Fibroblast of gingiva (primary cell): ENCODE measurements at places on chromosomes 5 and 9.
A peak's percentile ranks its signal among the peaks of the same experiment; 100 is the strongest.

DNA sequence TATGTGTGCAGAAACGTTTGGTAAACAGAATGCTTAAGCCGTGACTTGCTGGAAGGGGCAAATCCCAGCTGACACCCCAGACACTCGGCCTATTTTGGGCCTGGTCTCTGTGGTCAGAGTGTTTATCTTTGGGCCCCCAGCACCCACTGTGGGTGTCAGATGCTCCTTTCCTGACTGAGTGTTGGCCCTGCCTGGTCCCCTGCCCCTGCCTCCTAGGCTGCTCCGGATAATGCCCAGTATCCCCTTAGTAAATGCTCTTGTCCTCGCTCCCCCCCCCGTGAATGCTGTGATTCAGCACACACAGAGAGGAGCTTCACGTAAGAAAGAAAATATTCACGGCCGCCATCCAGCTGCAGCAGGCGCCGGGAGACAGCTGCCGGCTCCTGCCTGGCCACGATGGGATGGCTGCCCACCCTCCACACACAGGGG is 11.3 kb upstream of the ANGPTL2 start:
- DNase-seq = peak; percentile 80

- DNase-seq = no peak
Measured at GRCh38 chr5:36647046-36647445, 40.6 kb downstream of the SLC1A3 start.

- DNase-seq = no peak
Measured at GRCh38 chr9:112501287-112501686, 14.7 kb downstream of the KIAA1958 start.

DNA sequence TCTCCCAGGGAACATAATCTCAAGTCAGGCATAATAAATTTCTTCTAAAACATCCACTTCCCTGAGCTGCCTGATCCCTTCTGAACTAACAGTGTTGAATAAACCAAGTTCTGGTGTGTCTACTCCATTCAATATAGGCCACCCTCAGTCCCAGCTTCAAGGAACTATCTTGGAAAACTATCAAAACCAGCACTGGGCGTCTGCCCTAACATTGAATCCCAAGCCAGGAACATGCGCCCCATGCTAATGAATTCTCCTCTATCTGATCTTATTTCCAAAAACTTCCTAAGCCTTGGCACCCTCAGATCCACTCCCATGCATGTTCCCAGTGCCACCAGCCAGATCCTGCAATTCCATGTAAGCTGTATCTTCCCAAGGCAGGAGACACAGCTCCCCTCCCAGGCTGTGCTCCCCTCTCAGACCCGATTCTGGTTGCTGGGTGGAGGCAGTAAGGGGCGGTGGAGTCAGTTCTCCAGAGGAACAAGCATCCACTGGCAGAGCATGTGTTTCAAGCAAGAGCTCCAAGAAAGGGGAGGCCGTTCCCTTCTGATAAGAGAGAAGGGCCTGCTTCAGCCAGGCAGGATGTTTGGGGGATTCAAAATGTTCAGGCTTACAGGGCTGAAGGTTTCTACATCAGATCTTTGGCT is 13.1 kb upstream of the FOXI1 start:
- DNase-seq = no peak

- no peak for DNase-seq
Measured at GRCh38 chr9:126695186-126695585, 81.5 kb downstream of the LMX1B start.

DNA sequence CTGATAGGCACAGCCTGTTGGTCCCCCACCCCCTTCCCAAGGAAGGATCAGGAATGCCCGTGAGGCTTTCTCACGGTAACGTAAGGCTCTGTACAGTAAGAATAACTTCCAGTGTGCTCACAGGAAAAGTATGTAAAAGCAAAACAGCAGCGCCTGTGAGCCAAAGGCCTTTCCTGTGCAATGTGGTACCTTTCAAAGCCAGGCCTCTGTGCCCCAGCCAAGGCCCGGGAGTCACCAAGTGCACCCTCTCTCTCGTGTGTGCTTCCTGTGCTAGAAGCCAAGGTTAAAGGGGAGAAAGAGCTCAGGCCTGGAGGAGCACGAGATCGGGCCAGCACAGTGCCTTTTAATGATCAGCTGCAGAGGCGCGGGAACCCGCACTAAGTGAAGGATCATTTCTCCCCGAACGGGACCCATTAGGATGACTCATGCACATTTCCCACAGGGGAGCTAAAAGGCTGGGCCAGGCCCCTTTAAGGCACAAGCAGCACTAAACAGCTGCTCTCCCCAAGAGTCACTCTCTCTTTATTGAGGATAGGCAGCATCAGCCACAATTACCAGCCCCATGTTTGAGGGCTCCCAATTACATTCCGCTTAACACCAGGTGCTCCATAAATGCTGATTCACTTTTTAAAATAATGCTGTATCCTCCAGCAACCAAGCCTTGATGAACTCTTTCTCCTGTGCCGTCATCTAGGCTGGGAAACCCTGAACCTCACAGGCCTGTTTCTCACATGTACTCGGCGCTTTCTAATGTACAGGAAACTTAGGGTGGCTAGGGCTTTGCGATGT is 42.8 kb downstream of the SHB start:
- peak; percentile 79 for DNase-seq

DNA sequence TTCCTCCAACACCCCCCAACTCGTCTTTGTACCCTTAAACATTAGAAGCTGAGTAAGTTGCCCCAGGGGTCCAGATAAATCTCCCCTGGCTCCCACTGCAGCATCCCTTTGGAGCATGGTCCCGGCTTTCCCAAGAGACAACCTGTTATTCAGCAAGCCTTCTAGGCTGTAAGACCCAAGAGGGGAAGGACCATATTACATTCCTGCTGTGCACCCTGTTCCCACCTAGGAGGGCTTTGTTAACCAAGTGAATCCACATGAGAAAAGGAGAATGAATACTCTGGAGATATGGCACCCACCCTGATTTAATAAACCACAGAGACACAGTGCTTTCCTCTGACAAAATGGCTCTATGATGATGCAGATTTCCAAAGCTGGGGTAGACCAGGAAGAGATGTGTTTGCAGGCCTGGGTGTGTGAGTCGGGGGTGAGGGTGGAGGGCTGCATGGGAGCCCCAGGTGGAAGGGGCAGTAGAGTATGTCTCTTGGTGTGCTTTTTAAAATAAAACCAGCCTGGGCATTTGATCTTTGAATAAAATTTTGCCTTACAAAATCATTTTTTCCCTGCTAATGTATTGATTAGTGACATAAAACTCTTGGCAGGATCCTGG is 325.2 kb downstream of the DRD1 start:
- no peak for DNase-seq

DNA sequence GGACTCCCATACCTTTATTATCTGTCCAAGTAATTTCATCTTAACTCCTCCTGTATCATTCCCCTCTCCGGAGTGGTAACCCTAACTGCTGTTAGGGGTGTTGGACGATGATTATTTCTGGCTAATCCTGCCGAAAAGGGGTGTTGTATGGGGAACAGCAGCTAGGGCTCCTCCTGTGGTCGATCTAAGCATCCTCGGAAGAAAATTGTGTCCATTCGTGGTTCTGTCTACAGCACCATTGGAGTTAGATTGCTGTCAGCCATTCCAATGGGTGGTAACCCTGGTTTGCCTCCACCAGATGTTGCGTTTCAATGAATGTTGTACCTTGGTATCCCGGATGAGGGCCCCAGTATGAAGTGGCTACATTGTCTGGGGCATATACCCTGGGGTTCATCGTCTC is 35.6 kb upstream of the LMNB1 start:
- no peak for DNase-seq

DNA sequence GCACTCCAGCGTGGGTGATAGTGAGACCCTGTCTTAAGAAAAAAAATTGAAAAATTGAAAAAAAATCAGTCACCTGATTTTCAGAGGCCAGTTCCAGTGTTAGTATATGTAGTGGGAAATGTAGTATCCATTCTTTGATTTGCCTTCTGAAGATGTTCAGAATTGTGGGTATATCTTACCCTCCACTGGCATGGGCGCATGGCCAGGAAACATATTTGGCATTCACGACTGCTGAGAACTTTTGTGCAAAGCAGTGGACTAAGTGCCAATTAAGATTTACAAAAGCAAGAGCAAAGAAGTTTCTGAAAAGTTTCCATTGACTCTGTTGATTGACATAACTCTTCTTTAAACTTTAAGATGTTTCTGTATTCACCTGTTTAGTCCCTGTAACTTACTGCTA is 2.4 kb downstream of the CAVIN4 start:
- no peak for DNase-seq

DNA sequence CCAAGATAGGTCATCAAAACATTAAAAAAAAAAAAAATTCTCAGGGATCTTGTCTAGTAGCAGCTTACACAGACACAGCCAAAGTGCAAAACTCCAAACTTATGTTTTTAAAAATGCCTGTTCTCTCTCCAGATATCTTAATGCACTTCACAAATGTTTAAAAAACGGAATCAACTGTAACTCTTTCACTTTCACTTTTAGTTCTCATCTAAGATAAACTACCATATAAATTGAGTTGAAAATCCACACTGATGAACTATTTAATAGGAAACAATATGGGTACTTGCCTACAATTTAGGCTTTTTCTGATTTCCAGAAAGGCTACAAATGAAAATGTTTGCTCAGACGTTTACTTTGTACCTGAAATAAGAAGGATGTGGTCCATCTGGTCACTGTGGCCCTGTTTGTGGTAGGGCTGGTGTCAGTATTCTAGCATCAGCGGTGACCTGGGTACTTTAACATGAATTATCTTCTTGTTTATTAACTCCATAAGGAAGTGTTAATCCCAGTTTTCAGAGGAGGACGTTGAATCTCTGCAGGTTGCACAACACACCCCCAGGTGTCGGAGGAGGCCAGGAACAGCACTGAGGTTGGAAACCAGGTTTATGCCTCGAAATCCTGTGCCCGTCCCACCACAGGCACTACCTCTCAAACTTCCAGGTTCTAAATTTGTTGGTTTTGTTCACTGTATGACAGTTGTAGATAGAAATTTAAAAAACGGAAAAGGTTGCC is 13.3 kb upstream of the LPCAT1 start:
- DNase-seq = no peak

- DNase-seq = no peak
Measured at GRCh38 chr9:120267929-120268328, 312.0 kb downstream of the CDK5RAP2 start.

DNA sequence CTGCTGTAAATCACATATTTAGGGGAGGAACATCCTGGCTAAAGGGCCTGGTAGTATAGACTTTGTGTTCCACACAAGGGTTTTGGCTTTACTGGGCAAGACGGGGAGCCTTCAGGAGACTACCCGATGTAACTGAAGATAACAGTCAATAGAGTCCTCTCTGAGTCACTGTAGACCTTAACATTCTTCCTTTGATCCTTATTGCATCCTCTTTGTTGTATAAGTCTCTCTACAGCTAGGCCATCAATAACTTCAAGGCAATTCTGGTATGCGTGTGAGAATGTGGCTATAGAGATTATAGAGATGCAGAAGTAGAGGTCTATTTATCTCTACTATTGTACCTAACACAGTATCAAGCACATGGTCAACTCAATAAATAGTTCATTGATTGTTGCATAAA is 67.3 kb upstream of the STK32A start:
- DNase-seq = no peak

GRCh38 chr9:111514967-111515366 is 10.0 kb upstream of the ZNF483 start:
- no peak for DNase-seq

GRCh38 chr5:166200532-166200931 is 2090.9 kb upstream of the WWC1 start:
- DNase-seq = no peak

DNA sequence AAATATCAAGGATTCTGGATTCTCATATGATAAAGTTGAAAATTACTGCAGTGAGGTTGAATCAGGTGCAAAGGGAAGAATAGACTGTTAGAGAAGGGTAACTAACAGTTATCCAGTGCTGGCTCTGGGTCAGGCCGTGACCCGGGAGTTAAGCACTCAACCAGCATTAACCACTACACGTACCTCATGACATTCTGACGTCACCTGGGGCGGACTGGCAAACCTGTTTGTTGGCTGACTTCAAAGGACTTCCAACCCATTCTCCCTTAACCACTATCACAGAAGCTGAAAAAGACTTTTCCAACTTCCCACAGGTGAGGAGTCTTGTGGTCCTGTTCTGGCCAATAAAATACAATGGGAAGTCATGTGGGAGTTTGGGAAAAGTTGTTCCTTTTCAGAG is 268.9 kb downstream of the ENC1 start:
- DNase-seq = no peak

GRCh38 chr9:3193791-3194190 is 332.0 kb downstream of the RFX3 start:
- DNase-seq = no peak

GRCh38 chr5:129406440-129406839 is 53.7 kb upstream of the ADAMTS19 start:
- no peak for DNase-seq

DNA sequence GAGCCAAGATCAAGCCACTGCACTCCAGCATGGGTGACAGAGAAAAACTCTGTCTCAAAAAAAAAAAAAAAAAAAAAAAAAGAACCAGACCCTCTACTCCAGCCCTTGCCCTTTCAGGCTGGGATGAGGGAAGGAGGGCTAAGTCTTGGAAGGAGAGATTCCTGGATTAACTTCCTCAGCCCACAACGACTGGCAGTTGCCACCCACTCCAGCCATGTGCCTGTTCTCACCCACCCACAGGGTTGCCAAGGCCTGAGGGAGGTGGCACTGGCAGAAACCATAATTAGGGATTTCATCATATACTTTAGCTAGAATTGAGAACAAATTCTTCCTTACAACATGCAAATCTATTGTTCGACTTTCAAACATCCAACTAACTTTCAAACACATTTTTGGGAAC is 87.8 kb upstream of the SLC30A5 start:
- DNase-seq = no peak

DNA sequence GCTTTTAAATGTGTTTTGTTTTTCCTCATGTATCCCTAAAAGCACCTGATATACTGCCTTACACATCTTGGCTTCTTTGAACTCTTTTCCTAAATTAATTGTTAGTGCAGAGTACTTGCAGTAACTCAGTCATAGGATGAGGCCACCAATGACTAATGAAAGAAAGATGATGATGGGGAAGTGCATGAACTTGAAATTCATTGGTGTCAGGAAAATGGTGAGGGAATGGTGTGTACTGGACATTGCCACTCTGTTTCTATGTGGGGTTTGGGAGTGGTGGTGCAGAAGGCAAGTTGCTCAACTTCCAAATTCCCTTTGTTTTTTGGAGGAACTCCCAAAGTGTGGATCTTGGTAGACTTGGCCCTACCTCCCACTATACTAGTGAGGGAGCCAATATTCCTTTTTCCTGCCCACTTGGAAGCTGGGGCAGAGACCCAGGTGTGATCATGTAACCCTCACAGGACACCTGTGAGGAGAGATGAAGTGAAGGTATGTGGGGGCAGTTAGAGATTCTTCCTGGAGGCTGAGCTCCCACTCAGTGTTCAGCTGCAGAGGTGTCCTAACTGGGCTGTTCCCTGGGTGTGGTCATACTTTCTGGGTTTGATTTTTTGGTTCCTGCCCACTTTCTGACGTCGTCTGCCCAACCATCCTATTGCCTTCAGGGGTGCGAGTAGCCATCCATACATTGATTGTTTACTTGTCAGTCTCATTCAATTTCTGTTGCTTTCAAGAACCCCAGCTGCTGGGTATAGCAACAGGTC is 298.5 kb downstream of the MAST4 start:
- DNase-seq = peak; percentile 17

DNA sequence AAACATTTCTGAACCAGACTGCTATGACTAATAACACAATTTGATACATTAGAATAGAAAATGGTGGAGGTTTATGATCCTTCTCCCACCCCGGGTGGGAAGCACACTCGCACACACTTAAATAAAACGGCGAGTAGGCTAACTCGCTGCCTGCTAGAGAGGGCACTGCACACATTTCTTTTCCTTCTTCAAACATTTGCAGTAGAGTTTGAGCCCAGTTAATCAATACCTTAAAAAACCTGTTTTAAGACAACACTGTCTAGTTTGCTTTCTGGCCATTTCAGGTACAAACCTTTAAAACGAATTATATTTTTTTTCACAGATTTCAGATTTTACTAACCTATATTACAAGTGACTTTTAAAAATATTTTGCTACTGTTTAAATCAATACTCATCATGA is 63.5 kb downstream of the EFNA5 start:
- no peak for DNase-seq
